Activated CD4-positive, alpha-beta memory T cell treated with anti-CD3 and anti-CD28 coated beads for 36 hours (primary cell): ENCODE measurements at places on chromosomes 5 and 9. TPM values are rescaled to one million over a fixed set of nuclear protein-coding genes. Genes with fewer than 3 reads are reported as not detected.

The UNC13B gene
- total RNA-seq, result 3.6 TPM

The CPEB4 gene
- total RNA-seq, result 11.4 TPM

The BAG1 gene
- 56.6 TPM for total RNA-seq

The DRD1 gene
- not detected for total RNA-seq

GRCh38 chr9:134381671-134382516 lies 55.6 kb downstream of the RXRA start:
- H3K27ac ChIP-seq, result no peak overlapping the region
- H3K27me3 ChIP-seq, result no peaks in the 10 kb centered on the region
- no peak overlapping the region for H3K4me3 ChIP-seq
- peaks cover 22% of the 10 kb centered on the region for H3K4me1 ChIP-seq
- no peaks in the 10 kb centered on the region for H3K36me3 ChIP-seq
- peak; percentile 51 for DNase-seq

DNA sequence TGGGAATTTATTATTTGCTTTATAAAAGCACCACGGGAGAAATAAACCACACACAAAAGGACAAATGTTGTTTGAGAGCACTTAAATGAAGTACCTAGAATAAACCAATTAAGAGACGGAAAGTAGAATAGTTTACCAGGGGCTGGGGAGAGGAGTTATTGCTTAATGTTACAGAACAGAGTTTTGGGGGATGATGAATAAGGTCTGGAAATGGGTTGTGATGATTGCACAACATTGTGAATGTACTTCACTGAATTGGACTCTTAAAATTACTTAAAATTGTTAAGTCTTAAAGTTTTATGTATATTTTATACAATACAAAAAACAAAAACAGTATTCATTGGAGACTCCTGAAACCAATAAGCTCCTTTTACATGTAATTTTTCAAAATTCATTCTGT lies 1.5 kb downstream of the ZBTB43 start:
- H3K27me3 ChIP-seq, result no peaks in the 10 kb centered on the region
- peaks cover 28% of the 10 kb centered on the region for H3K4me1 ChIP-seq
- DNase-seq, result no peak
- peaks cover 9% of the 10 kb centered on the region for H3K36me3 ChIP-seq
